K562 (cell line): ENCODE measurements at places on chromosomes 7 and 10. TPM values are rescaled to one million over a fixed set of nuclear protein-coding genes. Genes with fewer than 3 reads are reported as not detected.

GRCh38 chr7:73482746-73483145 lies 39.3 kb downstream of the BAZ1B start:
- H3K4me1 ChIP-seq: peaks cover 3% of the 10 kb centered on the region; the same call in 1 of the 3 replicates
- no peak for DNase-seq
- no peaks in the 10 kb centered on the region for H3K27me3 ChIP-seq
- no peak overlapping the region for H3K27ac ChIP-seq
- no peak overlapping the region for H3K4me3 ChIP-seq

DNA sequence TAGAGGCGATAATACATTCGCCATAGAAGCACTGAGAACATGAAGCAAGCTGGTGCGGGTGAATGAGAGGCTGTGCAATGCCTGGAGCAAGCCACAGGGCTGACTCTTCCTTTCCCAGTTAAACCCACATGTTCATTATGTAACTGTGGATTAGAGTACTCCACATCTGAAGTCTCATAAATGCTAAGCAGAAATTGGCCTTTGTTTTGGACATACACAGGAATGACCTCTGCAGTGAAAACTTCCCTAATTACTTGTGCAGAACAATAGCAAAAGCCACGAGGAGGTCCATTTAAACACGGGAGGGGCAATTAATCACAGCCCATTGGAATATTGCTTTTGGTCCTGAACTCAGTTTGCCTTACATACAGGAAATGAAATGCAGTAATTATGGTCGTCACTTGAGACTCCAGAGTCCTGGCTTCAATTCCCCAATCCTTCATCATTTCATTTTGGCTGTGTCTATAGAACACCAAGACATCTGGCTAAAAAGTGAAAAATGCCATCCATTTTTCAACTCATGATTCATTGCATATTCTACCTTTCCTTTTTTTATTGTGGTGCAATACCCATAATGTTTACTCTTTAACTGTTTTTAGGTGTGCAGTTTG lies 78.7 kb upstream of the CXCL12 start:
- H3K27ac ChIP-seq: no peak overlapping the region
- H3K4me3 ChIP-seq: no peak overlapping the region
- no peaks in the 10 kb centered on the region for H3K36me3 ChIP-seq

PDZD7 gene
- total RNA-seq: 0.09 and 0.29 TPM in 2 replicates

MKX gene
- 0.07 TPM in 1 of 2 replicates, not detected in the other for total RNA-seq

GRCh38 chr7:81769891-81770727 lies at the start of gene HGF:
HGF (minus strand) TSS chr7:81770047; CDS start chr7:81769971, 76 bp downstream.
- H3K27me3 ChIP-seq: no peaks in the 10 kb centered on the region
- no peak for DNase-seq
- no peak within 1 kb of the TSS for H3K4me3 ChIP-seq
- H3K36me3 ChIP-seq: no peaks in the 10 kb centered on the region
- no peaks in the 10 kb centered on the region for H3K4me1 ChIP-seq

GRCh38 chr7:98681951-98682350 lies 64.9 kb downstream of the NPTX2 start:
- H3K4me1 ChIP-seq: no peaks in the 10 kb centered on the region
- no peak for DNase-seq
- no peaks in the 10 kb centered on the region for H3K36me3 ChIP-seq
- no peaks in the 10 kb centered on the region for H3K27me3 ChIP-seq

DNA sequence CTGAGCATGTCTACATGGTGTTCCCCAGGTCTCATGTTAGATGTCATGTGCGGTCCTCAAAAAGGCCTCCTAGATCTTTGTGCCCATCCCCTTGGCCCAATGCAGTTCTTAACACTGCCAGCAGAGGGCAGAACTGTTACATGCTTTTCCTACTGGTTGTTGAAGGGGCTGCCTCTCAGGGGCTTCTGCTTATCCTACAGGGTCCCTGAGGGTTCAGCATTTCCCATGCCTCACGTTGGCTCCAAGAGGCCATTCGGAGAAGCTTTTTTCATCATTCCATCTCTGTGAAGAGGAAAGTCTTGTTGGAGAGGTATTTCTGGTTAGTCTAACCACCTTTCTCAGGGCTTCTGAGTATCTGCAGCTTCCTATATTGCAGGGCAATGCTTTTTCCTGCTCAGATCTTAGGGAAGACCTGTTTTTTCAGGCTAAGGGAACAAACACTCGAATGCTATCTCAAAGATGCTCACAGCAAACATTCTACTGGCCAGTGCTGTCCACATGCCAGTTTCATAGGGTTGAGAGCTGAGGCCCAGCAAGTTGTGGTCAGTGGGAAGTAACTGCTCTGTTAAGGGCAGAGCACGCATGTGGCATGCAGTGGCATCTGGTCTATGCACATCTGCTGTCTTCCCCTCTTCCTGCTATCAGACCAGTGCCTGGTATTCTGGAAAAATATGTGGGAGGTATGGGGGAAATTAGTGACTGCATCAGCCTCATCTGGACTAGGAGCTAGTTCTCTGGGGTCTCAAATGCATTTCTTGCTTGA lies 31.5 kb downstream of the MBL2 start:
- no peak overlapping the region for H3K27ac ChIP-seq
- DNase-seq: peak; percentile 53
- H3K4me1 ChIP-seq: no peaks in the 10 kb centered on the region
- H3K36me3 ChIP-seq: no peaks in the 10 kb centered on the region
- H3K27me3 ChIP-seq: no peaks in the 10 kb centered on the region

GRCh38 chr7:135147341-135147898 lies 452 bp upstream of the TMEM140 start:
- peak overlapping the region; percentile 58; the same call in 2 of the 3 replicates for H3K27ac ChIP-seq
- no peaks in the 10 kb centered on the region; the same call in 1 of the 2 replicates for H3K4me1 ChIP-seq
- peak overlapping the region; percentile 4 for H3K4me3 ChIP-seq

- H3K27ac ChIP-seq: no peak overlapping the region
- no peaks in the 10 kb centered on the region for H3K4me1 ChIP-seq
- no peak overlapping the region for H3K4me3 ChIP-seq
- no peak for DNase-seq
- peaks cover 18% of the 10 kb centered on the region; the same call in 2 of the 3 replicates for H3K36me3 ChIP-seq
- no peaks in the 10 kb centered on the region for H3K27me3 ChIP-seq
Measured at GRCh38 chr7:92010215-92010614, 69.6 kb downstream of the AKAP9 start.

- no peak overlapping the region for H3K27ac ChIP-seq
- peaks cover 51% of the 10 kb centered on the region for H3K36me3 ChIP-seq
- H3K4me3 ChIP-seq: no peak overlapping the region
- H3K27me3 ChIP-seq: no peaks in the 10 kb centered on the region
- no peak for DNase-seq
- H3K4me1 ChIP-seq: peaks cover 18% of the 10 kb centered on the region; the same call in 2 of the 3 replicates
Measured at GRCh38 chr10:17648243-17649035, 4.5 kb downstream of the STAM start.

DNA sequence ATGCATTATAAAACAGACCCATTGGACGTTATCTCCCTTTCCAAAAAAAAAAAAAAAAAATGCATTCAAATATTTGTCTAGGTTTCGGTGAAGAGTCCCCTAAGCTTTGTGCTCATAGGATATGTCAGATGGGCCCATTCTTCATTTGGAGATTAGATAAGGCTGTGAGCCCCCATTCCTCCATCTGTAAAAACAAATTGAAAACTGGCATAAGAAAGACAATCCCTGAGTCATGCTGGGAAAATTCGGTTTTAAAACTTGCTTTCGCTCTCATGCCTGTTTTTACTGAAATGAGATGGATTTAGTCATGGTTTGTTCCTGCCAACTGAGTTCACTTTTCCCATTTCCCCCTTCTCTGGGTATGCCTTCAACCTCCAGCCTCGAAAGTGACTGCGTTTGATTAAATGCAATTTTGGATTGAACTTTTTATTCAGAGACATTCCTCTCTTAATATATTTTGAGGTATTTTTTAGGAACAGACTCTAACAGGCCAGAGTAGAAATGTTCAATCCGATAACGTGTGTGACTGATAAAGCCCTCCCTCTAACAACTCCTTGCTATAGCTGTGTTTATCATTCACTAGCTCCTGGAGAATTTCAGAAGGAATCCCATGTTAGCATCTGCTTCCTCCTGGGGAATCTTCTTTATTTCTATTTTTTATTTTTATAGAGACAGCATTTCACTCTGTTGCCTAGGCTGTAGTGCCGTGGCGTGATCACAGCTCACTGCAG lies 190.9 kb upstream of the LYZL2 start:
- no peak overlapping the region for H3K27ac ChIP-seq
- H3K4me1 ChIP-seq: peaks cover 31% of the 10 kb centered on the region
- H3K27me3 ChIP-seq: peaks cover 23% of the 10 kb centered on the region
- DNase-seq: no peak
- H3K4me3 ChIP-seq: no peak overlapping the region

GRCh38 chr7:4195660-4196059 lies 486.4 kb upstream of the FOXK1 start:
- no peaks in the 10 kb centered on the region for H3K36me3 ChIP-seq
- no peak overlapping the region for H3K27ac ChIP-seq
- no peak overlapping the region for H3K4me3 ChIP-seq
